Stimulated activated CD8-positive, alpha-beta memory T cell treated with anti-CD3 and anti-CD28 coated beads, Interleukin-4, amount 100 ng/mL, for 48 hours (primary cell): ENCODE measurements at places on chromosomes 4 and X.

GRCh38 chr4:42411803-42412202 lies 14.5 kb downstream of the SHISA3 start:
- no peak for DNase-seq

DNA sequence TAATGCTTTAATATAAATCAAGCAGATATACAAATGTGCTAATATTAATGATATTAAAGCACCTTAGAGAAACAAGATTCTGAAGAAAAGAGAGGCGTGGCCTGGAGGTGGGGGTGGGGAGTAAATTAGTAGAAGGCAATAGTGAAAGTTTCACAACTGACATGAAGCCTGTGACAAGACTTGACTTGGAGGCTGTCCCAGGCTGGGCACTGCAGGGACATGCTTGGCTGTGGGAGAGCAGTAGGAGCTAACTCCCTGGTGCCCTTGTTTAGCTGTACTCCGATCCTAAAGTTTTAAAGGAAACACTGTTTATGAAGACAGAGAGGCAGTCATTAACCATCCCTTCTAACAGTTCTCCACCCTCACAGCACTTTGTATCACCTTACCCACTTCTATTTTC lies 239.0 kb upstream of the MAB21L2 start:
- no peak for DNase-seq

- no peak for DNase-seq
Observed at GRCh38 chr4:3071811-3072210, 2.5 kb downstream of the HTT-AS start.

DNA sequence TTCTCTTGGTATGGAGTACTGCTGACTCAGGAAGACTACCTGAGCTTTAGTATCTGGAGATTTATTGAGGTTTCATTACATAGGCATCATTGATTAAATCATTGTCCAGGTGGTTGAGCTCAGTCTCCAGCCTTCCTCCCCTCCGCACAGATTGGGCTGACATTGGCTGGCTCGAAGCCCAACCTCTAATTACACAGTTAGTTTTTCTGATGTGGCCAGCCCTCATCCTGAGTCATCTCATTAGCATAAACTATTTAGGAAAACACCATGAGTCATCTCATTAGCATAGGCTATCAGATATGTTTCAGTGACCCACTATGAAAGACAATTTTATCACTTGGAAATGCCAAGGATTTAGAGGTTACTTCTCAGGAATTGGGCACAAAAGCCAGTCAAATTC lies 93.9 kb upstream of the ANKRD50 start:
- DNase-seq, result no peak

DNA sequence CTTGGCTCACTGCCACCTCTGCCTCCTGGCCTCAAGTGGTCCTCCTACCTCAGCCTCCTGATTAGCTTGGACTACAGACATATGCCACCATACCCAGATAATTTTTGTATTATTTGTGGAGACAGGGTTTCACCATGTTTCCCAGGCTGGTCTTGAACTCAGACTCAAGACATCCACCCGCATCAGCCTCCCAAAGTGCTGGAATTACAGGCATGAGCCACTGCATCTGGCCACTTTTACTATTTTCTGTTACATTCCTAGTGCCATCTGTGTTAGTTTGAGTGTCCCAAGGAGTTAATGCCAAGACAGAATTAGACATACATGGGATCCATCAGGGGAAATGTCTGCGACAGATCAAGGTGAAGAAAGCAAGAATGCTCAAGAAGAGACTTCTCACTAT lies 288.2 kb upstream of the CTSO start:
- DNase-seq, result no peak

- DNase-seq, result no peak
Observed at GRCh38 chr4:74692972-74693371, 101.4 kb downstream of the BTC start.

GRCh38 chr4:2634014-2634413 lies 97.6 kb downstream of the FAM193A start:
- DNase-seq, result no peak

DNA sequence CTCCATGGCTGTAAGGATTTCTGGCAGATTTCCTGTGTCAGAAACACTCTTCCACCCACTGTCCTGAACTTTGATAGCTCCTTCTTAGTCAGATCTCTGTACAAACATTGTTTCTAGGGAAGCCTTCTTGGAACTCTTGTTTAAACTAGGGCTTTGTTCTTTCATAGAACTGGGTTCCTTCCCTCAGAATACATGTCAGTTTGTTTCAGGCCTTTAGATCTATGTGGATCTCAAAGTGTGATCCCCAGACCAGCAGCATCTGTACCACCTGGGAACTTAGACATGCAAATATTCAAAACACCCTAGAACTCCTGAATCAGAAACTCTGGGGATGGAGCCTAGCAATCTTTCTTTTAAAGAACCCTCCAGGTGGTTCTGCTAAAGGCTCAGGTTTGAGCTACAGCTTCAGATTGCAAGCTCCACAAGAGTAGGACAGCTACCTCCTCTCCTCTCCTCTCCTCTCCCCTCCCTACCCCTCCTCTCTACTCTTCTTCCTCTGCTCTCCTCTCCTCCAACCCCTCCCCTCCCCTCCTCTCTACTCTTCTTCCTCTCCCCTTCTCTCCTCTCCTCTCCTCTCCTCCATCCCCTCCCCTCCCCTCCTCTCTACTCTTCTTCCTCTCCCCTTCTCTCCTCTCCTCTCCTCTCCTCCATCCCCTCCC lies 12.7 kb downstream of the RASSF6 start:
- DNase-seq, result no peak

DNA sequence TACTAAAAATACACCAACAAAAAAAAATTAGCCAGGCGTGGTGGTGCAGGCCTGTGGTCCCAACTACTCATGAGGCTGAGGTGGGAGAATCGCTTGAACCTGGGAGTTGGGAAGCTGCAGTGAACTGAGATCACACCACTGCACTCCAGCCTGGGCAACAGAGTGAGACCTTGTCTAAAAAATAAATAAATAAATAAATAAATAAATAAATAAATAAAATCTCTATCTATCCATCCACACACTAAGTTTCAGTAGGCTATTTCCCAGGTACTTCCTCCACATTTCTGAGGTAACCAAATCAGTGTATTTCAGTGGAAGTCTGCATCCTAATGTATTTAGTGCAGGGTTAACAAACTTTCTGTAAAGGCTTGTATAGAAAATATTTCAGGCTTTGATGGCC lies 10.9 kb downstream of the ABRAXAS1 start:
- DNase-seq, result no peak

DNA sequence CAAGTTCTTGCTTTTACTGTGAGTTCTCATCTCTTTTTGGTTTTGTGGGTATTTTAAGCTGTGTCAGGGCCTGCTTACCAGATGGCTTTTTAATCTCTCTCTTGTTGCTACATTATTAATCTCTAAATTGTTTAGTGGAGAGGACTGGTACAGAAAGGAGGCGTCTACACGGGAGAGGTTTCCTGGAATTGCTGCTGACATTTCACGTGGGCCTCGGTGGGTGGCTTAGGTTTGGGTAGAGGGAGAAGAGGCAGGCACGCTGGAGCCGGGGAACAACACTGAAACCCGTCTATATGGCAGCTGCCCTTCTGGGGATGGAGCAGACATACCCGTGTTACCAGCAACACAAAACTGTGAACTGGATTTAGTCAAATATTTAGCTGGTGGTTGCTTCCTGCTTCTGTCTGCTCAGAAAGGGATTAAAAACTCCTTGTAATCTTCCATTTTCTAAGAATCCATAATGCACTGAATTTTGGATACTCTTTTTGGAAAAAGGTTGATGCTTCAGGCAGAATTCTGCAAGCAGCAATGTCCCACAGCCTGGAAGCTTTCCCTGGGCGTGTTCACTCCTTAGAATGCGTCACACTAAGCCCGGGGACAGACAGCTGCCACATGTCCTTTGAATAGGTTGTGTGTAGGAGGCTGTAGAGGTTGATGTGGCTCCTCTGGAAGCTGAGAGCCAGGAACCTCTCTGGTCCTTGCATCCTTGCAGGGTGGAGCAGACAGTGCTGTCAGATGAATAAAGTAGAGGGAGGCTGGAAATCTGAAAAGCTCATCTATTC lies 199.8 kb upstream of the GATB start:
- no peak for DNase-seq

DNA sequence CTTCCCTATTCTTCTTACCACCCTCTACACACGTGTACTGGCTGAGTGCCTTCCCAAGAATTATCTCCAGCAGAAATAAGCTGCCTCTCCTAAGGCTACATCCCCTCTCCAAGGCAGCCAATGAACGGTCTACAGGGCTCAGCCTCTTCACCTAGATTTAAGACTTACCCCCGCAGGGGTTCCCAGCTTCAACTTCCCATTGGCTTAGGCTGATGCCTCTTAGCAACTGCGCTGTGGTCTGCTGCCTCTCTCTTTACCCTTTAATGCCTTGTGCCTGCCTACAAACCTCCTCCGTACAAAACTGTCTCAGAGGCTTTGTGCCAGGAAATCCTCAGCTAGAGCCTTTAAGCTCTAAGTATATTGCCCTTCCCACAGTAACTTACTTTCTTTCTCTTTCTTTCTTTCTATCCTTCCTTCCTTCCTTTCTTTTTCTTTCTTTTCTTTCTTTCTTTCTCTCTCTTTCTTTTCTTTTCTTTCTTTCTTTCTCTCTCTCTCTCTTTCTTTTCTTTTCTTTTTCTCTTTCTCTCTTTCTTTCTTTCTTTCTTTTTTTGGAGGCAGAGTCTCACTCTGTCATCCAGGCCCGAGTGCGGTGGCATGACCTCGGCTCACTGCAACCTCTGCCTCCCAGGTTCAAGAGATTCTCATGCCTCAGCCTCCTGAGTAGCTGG lies 15.1 kb upstream of the PIGA start:
- DNase-seq, result no peak
